ENCODE measurements at places on chromosomes 2 and 18.

GRCh38 chr2:64988420-64989125, 626 bp upstream of the SLC1A4 start:
- DNase-seq = peak; percentile 15

DNA sequence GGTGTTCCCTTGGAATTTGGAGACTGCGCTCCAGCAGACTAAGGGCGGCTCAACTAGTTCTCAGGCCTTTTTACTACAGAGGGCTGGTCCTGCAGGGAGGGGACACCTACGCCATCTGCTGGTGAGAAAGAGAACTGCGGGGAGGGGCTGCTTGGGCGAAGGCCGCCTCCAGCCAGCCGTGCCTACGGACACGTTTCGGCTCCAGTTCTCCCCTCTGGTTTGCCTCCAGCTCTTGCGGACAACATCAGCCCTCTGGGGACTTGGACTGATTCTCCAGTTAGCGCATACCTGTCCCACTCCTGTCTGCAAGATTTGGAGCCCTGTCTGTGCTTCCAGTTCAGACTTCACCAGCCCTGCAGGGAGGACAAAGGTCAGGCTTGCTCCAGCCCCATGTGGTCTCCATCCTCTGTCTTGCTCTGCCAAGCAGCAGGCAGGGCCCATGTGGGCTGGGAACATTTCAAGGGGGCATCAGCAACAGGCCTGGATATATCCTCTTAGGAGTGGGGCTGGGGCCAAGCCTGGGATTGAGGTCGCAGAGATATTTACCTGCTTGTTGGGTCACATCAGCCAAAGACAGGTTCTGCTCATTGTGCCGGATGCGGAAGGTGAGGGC, 10.3 kb downstream of the PTPRN start:
- peak; percentile 81 for DNase-seq

- no peak for DNase-seq
Measured at GRCh38 chr2:39597314-39597713, 68.4 kb upstream of the TMEM178A start.

DNA sequence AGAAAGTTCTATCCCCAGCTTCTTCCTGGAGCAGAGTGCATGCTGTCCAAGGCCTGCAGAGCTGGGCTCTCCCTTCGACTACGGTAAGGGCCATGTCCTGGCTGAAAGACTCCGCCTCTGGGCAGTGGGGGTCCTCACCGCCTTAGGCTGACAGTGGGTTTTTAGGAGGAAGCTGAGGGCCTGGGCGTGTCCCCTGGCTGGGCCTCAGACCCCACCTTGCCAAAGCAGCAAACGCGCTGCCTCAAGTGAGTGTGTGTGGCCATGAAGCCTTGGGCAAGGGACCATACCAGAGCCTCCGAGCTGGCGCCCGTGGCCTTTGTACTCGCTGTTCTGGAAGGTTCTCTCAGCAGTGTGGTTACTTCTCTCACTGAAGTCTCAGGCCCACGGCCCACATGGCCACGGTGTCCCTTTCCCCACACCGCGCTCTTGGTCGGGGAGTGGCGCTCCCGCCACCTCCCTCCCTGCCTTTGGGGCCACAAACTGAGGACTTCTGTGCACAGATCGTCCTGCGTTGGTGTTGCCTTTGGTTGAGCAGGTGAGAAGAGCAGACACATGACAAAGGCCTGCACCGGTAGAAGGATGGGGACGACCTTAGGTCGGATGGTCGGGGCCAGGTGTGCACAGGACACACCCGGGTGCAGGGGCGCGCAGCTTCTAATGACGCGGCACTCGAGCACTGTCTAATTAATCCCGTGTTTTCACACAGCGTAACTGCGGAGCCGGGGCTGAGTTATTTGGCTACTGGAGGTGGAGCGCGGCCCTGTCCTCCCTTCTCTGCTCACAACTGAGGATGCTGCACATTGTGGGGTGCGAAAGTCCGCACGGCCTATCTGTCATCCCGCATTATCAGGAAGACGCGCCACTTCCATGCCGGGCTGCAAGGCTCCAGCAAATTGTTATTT, 121.6 kb downstream of the PTGR3 start:
- DNase-seq = no peak

- no peak for DNase-seq
Measured at GRCh38 chr18:22778996-22779395, 154.1 kb upstream of the RBBP8 start.

GRCh38 chr2:37771600-37772088, 100.2 kb upstream of the CDC42EP3 start:
- no peak for DNase-seq

DNA sequence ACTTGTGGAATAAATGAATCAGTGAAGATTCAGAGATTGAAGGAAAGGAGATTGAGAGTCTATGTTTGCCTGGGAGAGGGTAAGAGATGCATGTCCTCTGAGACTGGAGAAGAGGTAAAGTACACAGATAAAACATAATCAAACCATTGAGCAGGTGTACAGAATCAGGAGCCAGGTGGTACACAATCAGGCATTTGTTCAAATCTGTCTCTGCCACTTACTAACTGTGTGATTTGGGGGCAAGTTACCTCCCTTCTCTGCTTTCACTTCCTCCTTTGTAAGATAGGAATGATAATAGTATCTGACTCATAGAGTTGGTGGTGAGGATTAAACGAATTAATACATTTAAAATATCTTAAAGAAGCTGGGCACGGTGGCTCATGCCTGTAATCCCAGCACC, 94.0 kb downstream of the CDK15 start:
- DNase-seq = no peak

- no peak for DNase-seq
Measured at GRCh38 chr18:46408334-46408987, 248.6 kb downstream of the LOXHD1 start.

DNA sequence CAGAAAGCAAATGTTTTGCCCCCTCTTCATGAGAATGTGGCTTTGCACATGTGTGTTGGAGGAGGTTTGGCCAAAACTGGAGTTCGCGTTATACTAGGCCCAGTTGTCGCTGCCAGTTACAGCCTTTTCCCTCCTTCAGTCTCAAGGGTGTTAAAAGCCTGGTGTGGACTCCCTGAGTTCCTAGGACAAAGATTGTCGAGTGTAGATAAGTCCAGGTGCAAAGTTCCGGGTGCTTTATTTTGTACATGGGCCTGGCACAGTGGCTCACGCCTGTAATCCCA, 542 bp upstream of the RNF103 start:
- DNase-seq = no peak

- no peak for DNase-seq
Measured at GRCh38 chr2:11200651-11201050, 45.4 kb downstream of the SLC66A3 start.

DNA sequence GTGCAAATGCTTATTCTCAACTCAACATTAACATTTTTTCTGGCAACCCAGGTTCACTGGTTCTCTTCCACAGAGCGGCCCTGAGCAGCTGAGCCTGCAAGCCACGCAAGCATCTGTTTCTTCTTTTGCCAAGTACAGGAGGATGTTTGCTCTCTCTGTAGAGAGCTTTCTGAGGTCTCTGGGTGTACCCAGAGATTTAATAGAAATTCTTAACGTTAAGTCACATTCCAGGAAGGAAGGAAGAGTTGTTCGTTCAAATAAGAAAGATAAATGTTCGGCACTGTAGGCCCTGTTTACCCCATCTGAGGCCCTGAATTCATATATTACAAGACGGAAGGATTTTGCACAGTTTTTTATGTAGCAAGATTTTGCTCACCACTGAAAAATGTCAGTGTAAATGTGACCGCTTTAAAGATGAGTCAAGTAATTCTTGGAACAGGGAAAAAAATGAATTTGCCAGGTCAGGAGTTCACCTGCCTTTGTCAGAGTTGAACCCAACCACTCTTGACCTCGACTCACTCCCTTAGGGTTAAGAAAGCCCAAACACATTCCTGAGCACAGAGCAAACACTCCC, 30.1 kb downstream of the KCTD18 start:
- no peak for DNase-seq

- DNase-seq = no peak
Measured at GRCh38 chr18:10249801-10250200, 204.6 kb upstream of the APCDD1 start.
